ENCODE measurements at places on chromosomes 6 and 20.

GRCh38 chr20:12827816-12828385 lies 180.9 kb upstream of the SPTLC3 start:
- no peak for DNase-seq

DNA sequence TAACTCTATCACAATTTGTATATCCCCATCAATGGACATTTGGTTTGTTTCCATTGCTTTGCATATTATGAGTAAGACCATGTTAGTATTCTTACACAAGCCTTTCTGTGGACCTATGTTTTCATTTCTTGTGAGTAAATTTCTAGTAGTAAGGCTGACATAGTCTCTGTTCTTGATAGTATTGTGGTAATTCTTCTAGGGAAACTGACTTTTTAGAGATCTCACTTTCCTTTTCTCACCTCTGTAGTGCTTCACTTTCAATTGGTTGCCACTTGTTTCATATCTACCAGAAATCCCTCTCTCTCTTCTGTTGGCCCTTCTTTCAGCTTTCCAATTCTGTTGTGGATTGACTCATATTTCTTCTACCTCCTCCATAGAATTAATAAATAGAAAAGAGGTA lies 8.5 kb downstream of the ISM1 start:
- DNase-seq: no peak

DNA sequence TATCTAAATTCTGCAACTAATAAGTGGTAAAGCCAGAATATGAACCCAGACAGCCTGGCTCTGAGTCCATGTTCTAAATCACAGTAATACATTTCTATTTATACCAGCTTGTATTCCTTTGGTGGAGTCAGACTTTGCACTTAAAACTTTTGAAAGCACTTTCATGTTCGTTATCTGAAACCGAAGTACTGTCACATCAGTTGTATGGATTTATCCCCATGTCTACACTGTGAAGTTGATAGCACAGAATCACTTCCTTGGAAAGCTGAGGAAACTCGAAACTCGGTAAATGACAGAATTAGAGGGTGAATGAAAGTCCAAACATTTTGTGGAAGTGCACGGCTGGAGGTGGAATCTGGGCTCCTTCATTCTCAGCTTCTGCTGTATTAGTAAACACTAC lies 28.3 kb upstream of the CTAGE9 start:
- no peak for DNase-seq

DNA sequence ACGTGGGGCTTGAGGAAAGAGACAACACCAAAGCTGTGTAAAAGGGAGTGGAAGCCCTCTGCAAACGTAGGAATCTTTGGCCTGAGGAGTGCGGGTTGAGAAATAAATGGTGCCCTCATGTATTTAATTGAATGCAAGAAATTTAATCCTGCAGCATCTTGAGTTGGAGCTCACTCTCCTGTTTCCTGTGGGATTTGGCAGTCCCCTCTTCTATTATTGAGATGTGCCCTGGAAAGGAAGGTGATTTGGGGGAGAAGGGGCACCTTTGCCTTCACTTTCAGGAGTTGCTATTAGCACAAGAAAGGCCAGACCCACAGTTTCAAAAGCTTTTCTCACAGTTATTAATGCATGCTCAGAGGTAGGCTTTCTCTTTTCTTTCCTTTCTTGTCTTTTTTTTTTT lies 201.4 kb upstream of the HDDC2 start:
- no peak for DNase-seq

DNA sequence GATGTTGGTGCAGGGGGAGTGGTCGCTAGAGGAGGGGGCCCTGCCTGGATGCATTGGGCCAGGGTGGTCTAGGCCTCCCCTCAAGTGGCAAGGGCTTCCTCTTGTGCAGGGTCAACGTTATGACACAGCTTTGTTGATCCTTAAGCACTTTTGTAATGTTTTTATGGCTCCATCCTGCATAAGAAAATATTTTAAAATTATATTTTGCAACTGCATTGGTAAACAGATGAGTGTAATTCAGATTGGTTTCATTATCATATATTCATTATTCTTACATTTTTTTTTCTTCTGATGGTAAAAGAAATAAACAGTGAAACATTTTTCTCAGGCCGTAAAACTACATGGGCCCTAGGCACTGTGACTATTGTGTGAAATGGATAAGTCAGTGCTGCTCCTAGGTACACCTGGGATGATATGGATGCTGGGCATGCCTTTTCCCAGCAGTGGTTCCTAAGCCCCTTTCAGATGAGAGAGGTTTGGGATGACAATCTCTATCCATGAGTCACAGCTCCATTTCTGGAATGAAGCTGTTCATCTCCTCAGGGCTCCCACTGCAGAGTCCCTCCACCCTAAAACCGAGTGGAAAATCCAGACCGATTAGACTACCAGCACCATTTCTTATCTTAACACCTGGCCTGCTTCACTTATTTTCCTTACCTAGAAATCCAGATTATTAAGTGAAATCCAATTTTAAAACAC lies 5.8 kb upstream of the SIM1 start:
- DNase-seq: no peak

GRCh38 chr6:30826961-30827342 lies 57.4 kb upstream of the DDR1 start:
- no peak for DNase-seq

- no peak for DNase-seq
Measured at GRCh38 chr6:113344969-113345368, 512.2 kb upstream of the MARCKS start.

- DNase-seq: no peak
Measured at GRCh38 chr20:57532104-57532503, 7.2 kb upstream of the CTCFL start.

GRCh38 chr20:47411161-47411560 lies 54.7 kb upstream of the ZMYND8 start:
- no peak for DNase-seq

DNA sequence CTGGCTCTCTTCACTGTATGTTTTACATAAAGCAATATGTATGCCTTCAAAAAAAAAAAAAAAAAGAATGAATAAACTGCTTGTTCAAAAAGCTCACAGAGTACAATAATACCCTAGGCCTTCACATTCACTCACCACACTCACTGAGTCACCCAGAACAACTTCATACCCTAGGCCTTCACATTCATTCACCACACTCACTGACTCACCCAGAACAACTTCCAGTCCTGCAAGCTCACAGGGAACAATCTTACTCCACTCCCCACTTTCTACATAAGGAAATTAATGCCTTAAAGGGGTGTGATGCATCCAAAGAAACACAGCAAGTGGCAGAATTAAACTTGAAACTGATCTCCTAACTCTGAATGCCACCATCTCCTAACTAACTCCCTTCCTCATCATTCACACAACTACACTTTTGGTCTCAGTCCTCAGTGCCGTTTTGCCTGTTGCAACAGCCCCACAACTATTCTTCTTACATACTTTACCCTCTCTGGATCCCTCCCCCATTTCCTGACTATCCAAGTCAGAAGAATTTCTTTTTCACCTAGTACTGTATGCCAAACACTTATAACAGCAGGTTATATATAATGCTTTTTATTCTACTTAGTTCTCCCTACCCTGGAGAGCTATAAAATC lies 34.2 kb downstream of the NHSL1 start:
- no peak for DNase-seq

Measured in naive B cell (primary cell).